ENCODE measurements at places on chromosomes 3 and 15.

- no peak for DNase-seq
Observed at GRCh38 chr3:21220944-21221343, 530.1 kb downstream of the ZNF385D start.

DNA sequence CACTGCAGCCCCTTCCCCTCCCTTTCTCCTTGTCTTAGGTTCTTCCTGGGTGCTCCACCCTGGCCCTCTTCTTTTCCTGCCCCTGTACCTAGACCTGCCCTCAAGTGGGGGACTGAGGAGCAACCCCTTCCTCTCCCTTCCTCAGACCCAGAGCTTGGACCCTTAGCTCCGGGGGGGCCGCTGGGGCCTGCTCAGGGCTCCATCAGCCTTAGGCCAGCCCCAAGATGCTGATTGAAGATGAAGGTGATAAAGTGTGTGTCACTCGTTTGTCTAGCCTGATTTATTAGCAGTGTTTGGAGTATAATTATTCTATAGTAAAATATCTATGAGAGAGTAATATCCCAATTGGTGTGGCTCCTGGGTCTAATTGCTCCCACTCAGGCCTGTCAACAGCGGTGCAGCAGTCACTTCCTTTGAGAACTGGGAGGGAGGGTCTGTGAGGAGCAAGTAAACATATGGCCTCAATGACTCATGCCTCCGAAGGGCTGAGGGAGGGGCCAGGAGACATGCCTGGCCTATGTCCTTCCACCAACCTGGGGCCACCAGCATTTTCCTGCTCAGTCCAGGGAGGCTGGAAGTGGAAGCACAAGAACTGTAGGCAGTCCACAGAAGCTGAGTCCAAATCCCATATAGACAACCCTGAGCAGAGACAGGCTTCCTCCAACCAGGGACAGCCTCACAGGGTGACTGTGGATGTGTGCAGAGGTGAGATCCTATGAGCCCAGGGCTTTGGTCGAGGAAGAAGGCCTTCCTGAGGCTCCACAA lies 123.2 kb downstream of the DNAJB8 start:
- no peak for DNase-seq

- no peak for DNase-seq
Observed at GRCh38 chr15:68463444-68463843, 31.5 kb upstream of the ITGA11 start.

DNA sequence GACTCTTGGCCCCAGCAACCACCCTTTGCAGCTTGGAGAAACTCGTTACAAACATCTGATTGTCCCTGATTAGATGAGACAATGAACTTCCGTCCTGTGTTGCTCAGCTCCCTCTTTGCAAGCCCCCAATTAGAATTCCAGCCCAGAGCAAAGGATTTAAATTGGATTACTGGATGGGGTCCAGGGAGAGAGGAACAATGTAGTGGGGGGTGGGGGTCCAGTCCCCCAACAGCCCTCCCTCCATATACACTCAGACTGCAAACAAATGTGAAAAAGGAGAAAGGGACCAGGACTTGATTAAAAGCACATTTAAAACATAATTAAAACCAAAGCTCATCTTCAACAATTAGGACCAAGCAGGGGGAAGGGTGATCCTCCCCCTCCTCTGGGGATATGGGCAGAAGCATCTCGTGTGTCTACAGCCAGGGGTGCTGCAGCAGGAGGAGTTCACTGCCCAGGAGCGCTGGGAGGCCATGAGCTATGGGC lies 71.7 kb upstream of the TMEM115 start:
- DNase-seq, result no peak

- DNase-seq, result no peak
Observed at GRCh38 chr3:187750513-187751123, 5.3 kb upstream of the BCL6 start.

DNA sequence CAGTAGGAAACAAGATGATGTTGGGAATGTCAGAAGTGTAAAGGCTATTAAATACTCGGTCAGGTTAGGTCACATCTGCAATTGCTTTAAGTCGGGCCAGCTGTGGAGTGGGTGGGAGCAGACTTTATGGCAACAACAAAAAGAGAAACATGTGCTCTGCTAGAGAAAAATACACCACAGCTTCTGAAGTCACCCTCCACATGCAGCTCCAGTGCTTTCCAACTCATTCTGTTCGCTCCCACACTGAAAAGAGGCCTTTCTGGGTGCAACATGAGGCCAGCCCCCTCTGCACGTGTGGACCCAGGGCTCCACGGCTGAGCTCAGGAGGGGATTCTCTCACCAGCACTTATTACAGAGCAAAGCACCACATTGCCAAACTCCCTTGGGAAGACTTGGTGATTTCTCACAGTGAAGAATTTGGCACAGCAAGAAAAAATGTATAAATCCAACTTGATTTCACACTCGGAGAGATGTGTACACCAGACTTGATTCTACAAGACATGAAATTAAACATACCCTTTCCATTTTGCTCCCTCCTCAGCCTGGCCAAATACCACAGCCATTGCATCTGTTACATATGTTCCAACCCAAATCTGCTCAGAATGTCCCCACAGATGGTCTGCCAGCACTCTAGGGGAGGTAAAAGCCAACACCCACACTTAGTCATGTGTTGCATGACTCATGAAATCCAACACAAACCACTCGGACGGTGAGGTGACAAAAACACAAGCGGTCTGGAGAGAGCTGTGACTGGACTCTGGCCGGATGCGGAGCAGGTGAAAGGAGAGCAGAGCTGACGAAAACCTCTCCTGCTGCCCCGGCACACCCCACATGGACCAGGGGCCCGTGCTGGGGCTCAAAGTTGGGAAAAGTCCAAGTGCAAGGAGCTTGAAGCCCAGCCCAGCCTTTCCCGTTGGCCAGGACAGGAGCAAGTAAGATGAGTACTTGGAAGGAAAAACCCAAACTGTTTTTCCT lies 74.6 kb downstream of the ITGB5 start:
- no peak for DNase-seq

DNA sequence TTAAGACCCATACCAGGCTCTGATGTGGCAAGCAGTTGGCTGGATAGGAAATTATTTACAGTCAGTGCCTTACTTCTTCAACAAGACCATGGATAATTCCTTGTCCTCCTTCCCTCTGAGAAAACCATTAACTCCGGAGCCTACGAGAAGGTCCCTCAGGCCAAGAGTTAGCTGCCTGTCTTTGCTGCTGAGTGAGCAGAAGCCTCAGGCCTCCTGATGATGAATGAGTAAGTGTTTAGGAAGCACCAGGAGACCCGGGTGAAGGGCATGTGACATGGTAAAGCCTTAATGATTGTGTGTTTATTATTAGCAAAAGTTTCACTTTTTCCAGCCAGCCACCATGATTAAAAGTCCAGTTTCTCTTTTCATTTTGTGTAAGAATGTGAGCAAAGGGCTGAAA lies 174.9 kb upstream of the TOPAZ1 start:
- no peak for DNase-seq

Data from stimulated activated CD4-positive, alpha-beta T cell treated with anti-CD3 and anti-CD28 coated beads, Interleukin-15, amount 100 ng/mL, for 1 hour (primary cell).